A549 treated with RU486 at 1 μM for 4 hours (cell line): ENCODE measurements at places on chromosomes 2 and 18. TPM values are rescaled to one million over a fixed set of nuclear protein-coding genes. Genes with fewer than 3 reads are reported as not detected.

The GALNT14 gene
- 44.2 to 55.1 TPM (median 48.9 TPM) in 5 replicates for total RNA-seq

The CSRNP3 gene
- total RNA-seq: 0.27 TPM in 1 of 5 replicates, not detected in the others

The NCK2 gene
- 20.4 to 29.2 TPM (median 24.5 TPM) in 5 replicates for total RNA-seq

The REG3A gene
- not detected in 5 replicates for total RNA-seq

The GLI2 gene
- 18.4 to 27.2 TPM (median 19.6 TPM) in 5 replicates for total RNA-seq

The ATOH8 gene
- total RNA-seq: 5.2 to 7.1 TPM (median 5.9 TPM) in 5 replicates

The SERPINB2 gene
- 0.17 TPM in 1 of 5 replicates, not detected in the others for total RNA-seq

The STARD6 gene
- total RNA-seq: not detected in 5 replicates

The HOXD13 gene
- 0.15 to 0.29 TPM (median 0.16 TPM) in 5 replicates for total RNA-seq

The TDRD15 gene
- total RNA-seq: not detected in 5 replicates

The MTX2 gene
- total RNA-seq: 38.5 to 48.7 TPM (median 43.8 TPM) in 5 replicates

The FER1L5 gene
- not detected in 5 replicates for total RNA-seq

The PTH2R gene
- not detected in 5 replicates for total RNA-seq

The ACKR3 gene
- 19.7 to 29.6 TPM (median 24.3 TPM) in 5 replicates for total RNA-seq

The INSIG2 gene
- total RNA-seq: 7.5 to 13.6 TPM (median 11.4 TPM) in 5 replicates

The WDCP gene
- total RNA-seq: 11.4 to 13.3 TPM (median 12.1 TPM) in 5 replicates

The TMEM247 gene
- not detected in 5 replicates for total RNA-seq
